ENCODE measurements at places on chromosomes 16 and 17.

GRCh38 chr17:57369509-57369945 is 113.2 kb downstream of the MSI2 start:
- no peak for DNase-seq

GRCh38 chr16:89031715-89032659 is 55.0 kb upstream of the CBFA2T3 start:
- DNase-seq, result no peak

DNA sequence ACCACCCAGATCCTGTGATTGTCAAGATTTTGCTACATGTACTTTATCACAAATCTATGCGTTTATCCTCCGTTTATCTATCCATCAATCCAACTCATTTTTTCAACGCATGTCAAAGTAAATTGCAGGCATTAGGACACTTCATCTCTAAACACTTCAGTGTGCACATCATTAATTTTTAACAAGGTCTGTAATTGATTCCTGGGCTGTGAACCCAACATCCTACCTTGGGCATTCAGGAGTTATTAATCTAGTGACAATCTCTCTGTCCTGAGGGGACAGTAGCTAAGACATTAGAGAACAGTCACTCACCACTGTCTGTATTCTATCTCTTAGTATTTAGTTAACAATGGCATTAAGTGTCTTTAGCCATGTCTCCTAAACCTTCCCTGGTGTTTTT is 264.7 kb downstream of the SOX9 start:
- DNase-seq, result no peak

DNA sequence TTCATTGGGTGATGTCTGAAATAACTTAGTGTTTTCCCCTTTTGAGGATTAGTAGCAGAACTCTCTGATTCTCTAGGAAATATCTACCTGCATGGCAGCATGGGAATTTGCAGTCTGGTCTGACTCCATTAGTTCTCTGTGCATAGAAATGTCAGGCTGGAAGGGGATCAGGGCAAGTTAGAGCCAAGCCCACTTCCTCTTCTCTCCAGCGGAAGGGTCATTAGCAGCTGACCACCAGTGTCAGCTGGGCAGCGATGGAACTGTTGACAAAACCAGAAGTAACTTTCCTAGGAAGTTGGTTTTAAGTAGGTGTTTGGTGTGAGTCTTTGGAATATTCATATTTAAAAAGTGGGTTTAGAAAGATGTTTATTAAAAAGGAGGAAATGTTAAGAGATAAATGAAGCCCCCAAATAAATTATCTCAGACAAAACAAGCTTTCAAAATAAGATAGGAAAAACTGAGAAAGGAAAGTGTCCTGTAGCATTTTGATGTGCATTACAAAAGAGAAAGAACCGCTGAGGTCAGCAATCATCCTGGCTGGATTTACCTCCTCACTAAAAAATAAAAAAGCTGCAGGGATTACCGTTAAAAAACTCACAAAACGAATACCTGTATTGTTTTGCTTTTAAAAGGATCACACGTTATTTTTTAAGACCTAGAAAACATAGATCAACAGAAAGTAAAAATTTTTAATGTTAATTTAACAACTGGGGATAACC is 32.4 kb upstream of the MMD start:
- DNase-seq, result no peak

DNA sequence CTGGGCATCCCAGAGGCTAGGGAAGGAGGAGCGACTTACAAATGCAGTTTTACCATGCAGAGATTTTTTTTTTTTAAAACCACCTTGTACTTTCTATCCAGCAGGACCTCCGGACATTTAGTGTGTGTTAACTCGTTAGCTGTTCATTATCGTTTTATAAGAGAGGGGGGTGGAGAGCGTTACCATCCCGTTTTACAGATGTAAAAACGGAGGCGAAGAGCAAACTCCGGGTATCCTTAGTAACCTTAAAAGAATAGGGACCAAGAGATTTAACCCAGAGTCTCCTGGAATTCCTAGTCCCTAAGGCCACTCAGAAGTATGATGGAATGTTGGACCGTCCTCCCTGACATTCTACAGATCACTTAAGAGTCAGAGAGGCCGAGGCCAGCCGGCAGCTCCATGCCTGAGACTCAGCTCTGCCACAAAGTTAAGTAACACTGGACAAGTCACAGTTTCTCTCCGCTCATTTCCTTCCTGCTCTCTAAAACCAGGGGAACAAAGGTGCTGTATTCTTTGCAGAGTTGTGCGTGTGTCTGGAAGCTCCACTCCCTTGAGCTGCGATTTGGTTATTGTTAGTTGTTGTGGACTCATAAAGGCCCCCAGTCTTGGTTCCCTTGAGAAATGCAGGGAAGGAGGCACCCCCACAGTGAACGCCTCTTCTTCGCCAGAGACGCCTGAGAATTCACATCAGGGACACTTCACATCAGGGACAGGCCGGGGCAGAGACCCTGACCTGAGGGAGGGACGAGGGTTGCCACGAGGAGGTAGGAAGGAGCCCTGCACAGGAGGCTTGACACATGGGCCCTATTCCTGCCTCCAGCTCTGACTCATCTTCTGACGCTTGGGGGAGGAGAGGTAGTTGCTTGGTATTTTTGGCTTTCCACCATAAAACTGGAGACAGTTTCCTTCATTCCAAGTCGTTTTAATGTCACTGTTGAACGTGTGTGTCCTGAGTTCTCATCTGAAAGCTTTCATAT is 1.2 kb downstream of the DUSP14 start:
- DNase-seq, result peak; percentile 91

GRCh38 chr17:81838753-81839255 is 4.0 kb upstream of the PPP1R27 start:
- DNase-seq, result no peak

GRCh38 chr16:30010844-30011713 is at the start of gene DOC2A:
DOC2A (minus strand) TSS chr16:30011027; CDS start chr16:30010222, 805 bp downstream.
- DNase-seq, result no peak

- DNase-seq, result no peak
Observed at GRCh38 chr17:60724647-60725046, 47.0 kb downstream of the BCAS3 start.

Measured in HTR-8/SVneo (cell line).